ENCODE measurements at places on chromosomes 1 and 21. TPM values are rescaled to one million over a fixed set of nuclear protein-coding genes. Genes with fewer than 3 reads are reported as not detected.
A peak's percentile ranks its signal among the peaks of the same experiment; 100 is the strongest.

The CAMK2N1 gene
- polyA plus RNA-seq, result 3.1 TPM

GRCh38 chr1:232340446-232340845 is 289.5 kb downstream of the SIPA1L2 start:
- DNase-seq, result no peak

DNA sequence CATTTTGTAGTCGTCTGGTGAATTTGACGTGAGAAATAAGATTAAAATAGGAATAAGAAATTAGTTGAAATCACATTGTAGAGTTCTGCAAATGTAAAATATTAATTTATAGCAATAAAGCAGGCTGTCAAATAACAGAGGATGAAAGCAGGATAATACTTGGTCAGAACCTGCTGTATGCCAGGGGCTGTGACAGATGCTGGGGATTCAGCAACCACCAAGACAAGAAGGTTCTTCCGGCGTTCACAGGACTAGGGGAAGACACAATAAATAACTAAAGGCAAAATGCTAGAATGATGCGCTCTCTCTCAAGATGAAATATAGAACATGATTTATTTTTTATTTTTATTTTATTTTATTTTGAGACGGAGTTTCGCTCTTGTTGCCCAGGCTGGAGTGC is 6.8 kb upstream of the PARK7 start:
- DNase-seq, result peak; percentile 9

- no peak for DNase-seq
Observed at GRCh38 chr1:24679725-24680124, 36.6 kb downstream of the SRRM1 start.

- DNase-seq, result no peak
Observed at GRCh38 chr21:42061195-42061985, 9.7 kb upstream of the UMODL1 start.
